Astrocyte of the spinal cord (primary cell): ENCODE measurements at places on chromosomes 2 and 18.

DNA sequence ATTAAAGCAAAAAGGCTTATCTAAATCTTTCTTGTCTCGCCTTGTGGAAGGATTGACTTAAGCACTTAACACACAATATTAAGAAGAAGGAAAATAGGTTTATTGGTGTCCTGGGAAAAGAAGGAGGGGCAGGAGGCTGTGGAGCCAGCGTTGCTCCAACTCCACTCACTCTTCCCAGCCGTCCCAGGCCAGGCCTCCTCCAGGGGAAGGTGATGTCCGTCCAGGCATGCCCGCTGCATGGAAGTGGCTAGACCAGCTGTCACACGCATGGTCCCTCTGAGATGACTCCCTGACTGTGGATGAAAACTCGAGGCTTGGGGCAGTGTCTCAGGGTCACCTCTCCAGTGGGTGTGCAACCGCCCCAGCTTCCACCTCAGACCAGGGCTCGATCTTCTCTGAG lies 281.1 kb downstream of the GALR1 start:
- DNase-seq: no peak

DNA sequence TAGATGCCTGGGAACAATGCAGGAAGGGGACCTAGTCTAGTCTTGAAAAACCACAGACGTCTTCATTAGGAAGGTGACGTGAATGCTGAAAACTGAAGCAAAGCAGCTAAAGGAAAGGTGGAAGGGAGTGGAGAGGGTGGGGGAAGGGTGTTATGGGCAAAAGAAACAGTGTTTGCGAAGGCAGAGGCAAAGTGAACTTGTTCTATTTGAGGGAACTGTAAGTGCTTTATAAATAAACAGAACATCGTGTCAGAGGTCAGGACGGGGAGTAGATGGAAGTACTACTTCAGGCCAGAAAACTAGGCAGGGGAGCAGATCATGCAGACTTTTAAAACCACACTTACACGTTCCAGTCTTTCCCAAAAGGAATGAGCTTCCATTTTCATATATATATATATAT lies 57.8 kb downstream of the FASTKD2 start:
- no peak for DNase-seq

DNA sequence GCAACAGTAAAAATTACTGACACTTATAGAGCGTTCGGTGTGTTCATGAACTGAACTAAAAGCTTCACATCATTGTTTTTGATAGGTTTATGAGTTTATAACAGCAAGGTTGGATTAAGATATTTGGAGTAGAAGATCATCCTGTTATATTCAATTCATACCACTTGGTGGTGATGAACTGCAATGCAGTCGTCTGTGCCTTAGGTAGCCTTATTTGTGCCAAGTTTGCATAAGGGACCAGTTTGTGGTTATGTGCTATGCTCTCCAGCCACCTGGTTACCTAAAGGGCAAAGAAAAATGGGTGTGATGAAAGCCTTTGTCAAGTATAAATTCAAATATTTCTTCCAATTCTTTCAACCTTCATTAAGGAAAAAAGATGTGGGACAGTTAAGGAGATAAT lies 150.9 kb upstream of the KCNH7 start:
- DNase-seq: no peak

DNA sequence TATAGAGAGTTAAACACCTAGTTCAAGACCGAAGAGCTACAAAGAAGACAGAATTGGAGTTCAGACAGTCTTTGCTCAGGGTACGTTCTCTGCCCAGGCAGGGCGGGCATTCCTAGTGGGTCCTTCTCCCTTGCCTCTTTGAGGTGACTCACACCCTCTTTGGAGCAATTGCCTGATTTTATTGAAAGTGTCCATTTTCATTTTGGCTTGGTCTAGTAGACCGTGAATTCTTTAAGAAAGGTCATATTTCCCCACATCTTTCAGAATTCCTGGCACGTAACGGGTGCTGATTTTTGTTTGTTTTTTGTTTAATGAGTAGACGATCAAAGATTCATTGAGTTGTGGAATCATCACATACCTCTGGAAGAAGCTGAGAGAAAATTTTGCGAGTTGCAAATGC lies 871.5 kb downstream of the RNF144A start:
- no peak for DNase-seq

- peak; percentile 74 for DNase-seq
Observed at GRCh38 chr18:77207540-77207939, 42.1 kb upstream of the GALR1 start.

DNA sequence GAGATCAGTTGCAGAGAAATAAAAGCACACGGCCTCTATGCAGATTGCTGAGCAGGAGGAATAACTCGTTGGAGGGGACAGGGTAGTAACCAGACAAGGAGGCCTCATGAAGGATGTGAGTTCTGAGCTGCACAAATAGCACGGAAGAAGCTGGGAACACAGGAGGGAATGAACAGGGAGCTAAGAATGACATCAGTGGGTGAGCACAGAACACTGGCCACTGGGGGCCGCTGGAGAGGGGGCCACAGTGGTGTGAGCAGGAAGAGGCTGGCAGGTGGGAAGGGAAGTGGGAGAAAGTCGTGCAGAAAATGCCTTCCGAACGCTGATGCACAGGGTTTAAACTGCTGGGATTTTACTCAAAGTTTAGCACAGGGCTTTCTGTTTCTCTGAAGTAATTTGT lies 61.0 kb downstream of the ZAP70 start:
- no peak for DNase-seq

- no peak for DNase-seq
Observed at GRCh38 chr2:127565261-127566138, 30.0 kb downstream of the MYO7B start.

- DNase-seq: no peak
Observed at GRCh38 chr2:50769406-50770181, 262.3 kb downstream of the NRXN1 start.

DNA sequence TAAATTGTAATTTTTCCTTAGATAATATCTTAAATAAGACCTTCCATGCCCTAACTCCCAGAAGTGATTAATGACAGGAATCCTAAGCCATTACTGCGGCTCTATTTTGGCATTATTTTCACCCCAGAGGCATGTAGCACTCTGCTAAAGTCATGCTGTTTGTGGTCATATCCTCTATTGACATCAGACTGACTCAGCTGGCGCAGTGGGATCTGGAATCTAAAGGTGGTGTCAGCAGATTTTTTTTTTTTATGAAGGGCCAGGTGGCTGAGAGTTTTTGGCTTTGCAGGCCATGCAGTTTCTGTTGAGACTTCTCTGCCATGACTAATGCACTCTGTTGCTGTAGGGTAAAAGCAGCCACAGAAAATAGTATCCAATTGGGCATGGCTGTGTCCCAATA lies 64.1 kb upstream of the ACVR1C start:
- peak; percentile 97 for DNase-seq
